ENCODE measurements at places on chromosomes 3 and 15.

- H3K27me3 ChIP-seq, result no peaks in the 10 kb centered on the region
- no peaks in the 10 kb centered on the region for H3K4me1 ChIP-seq
- no peak overlapping the region for H3K27ac ChIP-seq
Observed at GRCh38 chr3:97952280-97952679, 20.0 kb downstream of the RIOX2 start.

DNA sequence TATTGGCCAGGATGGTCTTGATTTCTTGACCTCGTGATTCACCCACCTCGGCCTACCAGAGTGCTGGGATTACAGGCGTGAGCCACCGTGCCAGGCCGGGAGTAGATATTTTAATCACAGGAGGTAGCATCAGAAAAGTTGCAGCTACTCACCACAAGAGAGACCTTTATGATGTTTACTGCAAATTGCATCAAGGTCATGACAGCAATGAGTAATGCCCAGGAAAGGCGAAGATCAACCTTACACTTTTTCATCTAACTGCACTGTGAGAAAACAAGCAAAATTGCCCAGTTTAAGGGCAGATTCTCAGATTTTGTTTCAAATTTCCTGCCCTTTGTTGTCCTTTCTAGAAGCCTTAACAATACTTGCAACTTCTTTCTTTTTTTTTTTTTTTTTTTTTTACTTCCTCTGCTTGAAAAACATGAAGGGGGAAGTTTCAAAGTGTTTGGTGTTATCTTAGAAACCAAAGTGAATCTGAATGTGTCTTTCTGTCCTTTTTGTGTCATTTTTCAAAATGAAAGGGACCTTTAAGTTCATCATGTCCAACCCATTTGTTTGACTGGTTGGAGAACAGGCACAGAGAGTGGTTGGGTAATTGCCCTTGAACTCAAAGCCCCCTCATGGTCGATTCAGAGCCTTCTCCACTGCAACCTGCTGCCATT is 25.0 kb downstream of the TGFBR2 start:
- H3K27me3 ChIP-seq, result no peaks in the 10 kb centered on the region
- H3K4me1 ChIP-seq, result peaks cover 52% of the 10 kb centered on the region
- peak overlapping the region; percentile 60 for H3K27ac ChIP-seq

- H3K27ac ChIP-seq, result no peak overlapping the region
- peaks cover 4% of the 10 kb centered on the region for H3K4me1 ChIP-seq
- peaks cover 6% of the 10 kb centered on the region for H3K27me3 ChIP-seq
- no peak overlapping the region for H3K4me3 ChIP-seq
- DNase-seq, result no peak
- H3K36me3 ChIP-seq, result no peaks in the 10 kb centered on the region
Observed at GRCh38 chr3:129409541-129409940, 18.9 kb downstream of the EFCAB12 start.

DNA sequence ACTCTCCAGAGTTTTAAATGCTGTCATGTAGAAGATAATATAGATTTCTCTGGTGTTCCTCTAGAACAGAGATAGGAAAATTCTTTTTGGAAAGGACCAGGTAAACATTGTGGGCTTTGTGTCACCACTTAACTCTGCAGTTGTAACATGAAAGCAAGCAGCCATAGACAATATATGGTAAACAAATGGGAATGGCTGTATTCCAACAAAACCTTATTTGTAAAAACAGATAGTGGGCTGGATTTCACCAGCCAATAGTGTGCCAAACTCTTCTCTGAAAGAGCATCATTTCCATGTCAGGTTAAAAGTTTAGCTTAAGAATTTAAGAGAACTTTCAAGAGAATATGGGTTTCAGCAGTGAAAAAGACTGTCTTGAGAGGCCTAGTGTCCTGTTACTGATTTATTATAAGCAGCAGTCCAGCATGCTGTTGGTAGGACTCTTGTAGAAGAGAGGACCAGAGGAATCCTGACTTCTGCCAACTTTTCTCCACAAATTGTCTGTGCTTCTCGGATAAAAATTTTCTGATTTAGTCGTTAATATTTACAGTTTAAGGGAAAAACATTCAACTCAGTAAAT is 107.7 kb downstream of the TCF12 start:
- peaks cover 1% of the 10 kb centered on the region for H3K36me3 ChIP-seq
- H3K4me1 ChIP-seq, result peaks cover 15% of the 10 kb centered on the region
- no peak for DNase-seq

DNA sequence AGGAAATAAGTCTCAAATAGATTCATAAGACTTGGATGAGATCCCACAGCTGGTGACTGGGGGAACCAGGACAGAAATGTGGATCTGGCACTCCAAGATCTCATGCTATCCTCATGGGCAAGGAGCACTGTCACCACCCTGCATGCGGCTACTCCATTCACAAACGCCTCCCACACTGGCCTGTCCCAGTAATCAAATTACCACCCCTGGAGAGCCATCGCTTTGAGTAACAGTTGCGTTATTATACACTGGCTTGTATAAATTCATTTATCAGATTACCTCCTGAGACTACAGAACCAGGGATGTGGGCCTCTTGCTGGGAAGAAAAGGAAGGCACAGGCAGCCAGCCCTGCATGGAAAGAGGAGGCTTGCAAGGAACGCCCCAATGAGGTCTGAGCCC is 27.9 kb upstream of the SLC25A36 start:
- H3K27me3 ChIP-seq, result peaks cover 65% of the 10 kb centered on the region
- no peaks in the 10 kb centered on the region for H3K4me1 ChIP-seq
- H3K36me3 ChIP-seq, result no peaks in the 10 kb centered on the region
- H3K27ac ChIP-seq, result no peak overlapping the region
- H3K4me3 ChIP-seq, result no peak overlapping the region
- no peak for DNase-seq

DNA sequence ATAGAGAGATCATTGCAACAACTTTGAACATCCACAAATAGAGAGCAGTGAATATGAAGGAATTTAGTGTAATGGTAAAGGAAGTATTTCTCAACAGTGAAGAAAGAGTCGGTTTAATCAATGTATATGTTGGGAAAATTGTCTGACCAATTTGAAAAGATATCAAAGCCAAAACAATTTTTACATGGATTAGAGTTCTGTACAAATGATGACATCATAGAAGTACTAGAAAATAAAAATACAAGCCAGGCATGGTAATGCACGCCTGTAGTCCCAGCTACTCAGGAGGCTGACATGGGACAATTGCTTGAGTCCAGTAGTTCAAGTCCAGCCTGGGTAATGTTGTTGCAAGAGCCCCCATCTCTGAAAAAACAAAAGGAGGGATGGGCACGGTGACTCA is 26.0 kb upstream of the TMEM42 start:
- no peak overlapping the region for H3K27ac ChIP-seq
- H3K4me3 ChIP-seq, result no peak overlapping the region
- peaks cover 16% of the 10 kb centered on the region for H3K36me3 ChIP-seq
- DNase-seq, result no peak

- H3K27me3 ChIP-seq, result no peaks in the 10 kb centered on the region
- H3K27ac ChIP-seq, result no peak overlapping the region
- no peak overlapping the region for H3K4me3 ChIP-seq
- H3K36me3 ChIP-seq, result no peaks in the 10 kb centered on the region
Observed at GRCh38 chr3:101962055-101962454, 112.7 kb downstream of the NFKBIZ start.

- DNase-seq, result no peak
- no peak overlapping the region for H3K27ac ChIP-seq
- H3K4me1 ChIP-seq, result no peaks in the 10 kb centered on the region
- no peaks in the 10 kb centered on the region for H3K27me3 ChIP-seq
- H3K4me3 ChIP-seq, result no peak overlapping the region
Observed at GRCh38 chr3:54008099-54008498, 114.3 kb upstream of the CACNA2D3 start.

- no peak overlapping the region for H3K4me3 ChIP-seq
- H3K27me3 ChIP-seq, result no peaks in the 10 kb centered on the region
- H3K4me1 ChIP-seq, result peaks cover 29% of the 10 kb centered on the region
- H3K36me3 ChIP-seq, result no peaks in the 10 kb centered on the region
- H3K27ac ChIP-seq, result no peak overlapping the region
Observed at GRCh38 chr3:8443829-8444791, 57.5 kb upstream of the LMCD1 start.

GRCh38 chr3:126434264-126434590 is 39.5 kb downstream of the CFAP100 start:
- H3K27ac ChIP-seq, result no peak overlapping the region
- DNase-seq, result no peak
- H3K4me1 ChIP-seq, result peaks cover 3% of the 10 kb centered on the region
- no peak overlapping the region for H3K4me3 ChIP-seq
- peaks cover 12% of the 10 kb centered on the region for H3K36me3 ChIP-seq

- H3K27ac ChIP-seq, result no peak overlapping the region
- no peak overlapping the region for H3K4me3 ChIP-seq
- H3K4me1 ChIP-seq, result no peaks in the 10 kb centered on the region
- DNase-seq, result no peak
- H3K36me3 ChIP-seq, result no peaks in the 10 kb centered on the region
Observed at GRCh38 chr15:96535148-96535547, 204.6 kb downstream of the NR2F2 start.

Data from osteocyte (in vitro differentiated cells).